ENCODE measurements at places on chromosomes 12 and 14.

- peak; percentile 53 for DNase-seq
Observed at GRCh38 chr12:89568484-89568883, 42.6 kb upstream of the POC1B start.

- DNase-seq, result no peak
Observed at GRCh38 chr12:79331870-79332269, 358.9 kb downstream of the PAWR start.

DNA sequence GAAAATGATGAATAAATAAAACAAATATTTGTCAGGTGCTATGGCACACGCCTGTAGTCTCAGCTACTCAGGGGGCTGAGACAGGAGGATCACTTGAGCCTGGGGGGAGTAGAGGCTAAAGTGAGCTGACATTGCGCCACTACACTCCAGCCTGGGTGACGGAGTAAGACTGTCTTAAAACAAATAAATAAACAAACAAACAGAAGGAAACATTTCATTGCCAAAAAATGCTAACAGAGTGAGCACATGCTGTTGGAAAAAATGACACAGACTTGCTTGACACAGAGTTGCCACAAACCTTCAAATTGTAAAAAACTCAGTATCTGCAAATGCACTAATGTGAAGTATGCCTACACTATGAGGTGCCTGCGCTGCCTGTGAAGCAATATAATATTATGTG lies 50.8 kb upstream of the AP4S1 start:
- no peak for DNase-seq

DNA sequence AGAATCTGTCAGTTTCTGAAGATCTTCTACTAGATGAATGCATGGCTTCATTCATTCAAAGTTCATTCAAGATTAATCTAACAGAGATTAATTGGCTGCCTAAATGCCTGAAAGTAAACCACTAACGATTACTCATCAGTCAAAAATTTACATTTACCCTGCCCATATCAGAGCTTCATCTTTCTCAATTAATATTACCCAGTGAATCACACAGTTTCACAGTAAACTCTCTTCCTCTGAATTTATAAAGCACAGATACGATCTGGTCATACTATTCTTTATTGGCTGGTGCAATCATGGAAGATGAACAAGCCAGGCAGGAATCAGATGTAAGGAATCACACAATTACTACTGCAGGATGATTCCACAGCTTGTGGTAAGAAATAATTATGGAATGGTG lies 377.7 kb downstream of the SLC16A7 start:
- peak; percentile 87 for DNase-seq

DNA sequence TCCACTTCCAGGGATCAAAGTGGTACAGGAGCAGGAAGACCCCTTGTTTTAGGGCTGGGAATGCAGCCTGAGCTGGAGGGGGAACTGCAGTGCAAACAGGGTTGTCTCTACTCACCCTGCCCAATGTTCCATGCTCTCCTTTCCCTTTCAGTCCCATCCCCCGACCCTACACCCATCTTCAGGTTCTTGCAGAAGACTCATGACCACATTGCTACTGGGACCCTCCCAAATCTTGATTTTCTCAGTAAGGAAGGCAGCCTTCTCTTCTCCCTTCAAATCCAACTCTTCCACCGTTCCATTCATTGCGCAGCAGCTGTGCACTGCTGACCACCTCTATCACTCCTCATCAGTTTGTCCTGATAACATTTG lies 1.9 kb downstream of the SERPINA11 start:
- DNase-seq, result no peak

DNA sequence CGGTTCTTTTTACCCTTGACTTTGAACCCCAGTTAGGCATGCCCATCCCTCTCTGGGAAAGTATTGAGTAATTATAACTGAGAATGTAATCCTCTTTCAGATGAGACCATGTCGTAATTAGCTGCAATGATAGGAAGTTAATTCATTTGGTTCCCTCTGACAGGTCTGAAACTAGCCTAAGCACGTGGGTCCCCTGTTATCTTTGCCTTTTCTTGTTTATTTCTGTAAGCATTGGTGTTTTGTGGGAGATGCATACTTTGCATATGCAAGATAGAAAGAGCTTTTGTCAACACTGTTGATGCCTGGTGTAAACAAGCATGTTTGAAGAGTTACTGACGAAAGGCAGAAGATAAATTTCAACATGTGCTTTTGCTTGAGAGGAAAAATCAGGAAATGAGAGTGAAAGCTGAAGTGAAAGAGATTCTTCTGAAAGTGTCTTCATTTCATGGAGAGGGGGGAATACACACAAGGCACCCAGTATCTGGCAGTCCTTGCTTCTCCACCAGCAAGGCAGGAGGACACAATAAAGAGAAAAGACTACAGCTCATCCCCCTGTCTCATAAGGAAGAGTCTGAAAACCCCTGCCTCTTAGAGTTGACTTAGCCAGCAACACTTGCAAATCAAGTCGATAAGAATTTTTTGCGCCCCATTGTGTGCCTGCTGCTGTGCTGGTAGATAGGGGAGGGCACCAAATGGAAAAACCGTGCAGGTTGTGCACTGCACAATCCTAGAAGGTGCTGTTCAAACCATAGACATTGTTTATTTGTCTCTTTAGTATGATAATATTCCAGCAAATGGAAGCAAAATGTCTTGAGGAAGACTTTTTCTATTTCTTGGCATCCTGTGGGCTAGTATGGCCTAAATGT lies 77.8 kb downstream of the SLC24A4 start:
- no peak for DNase-seq

DNA sequence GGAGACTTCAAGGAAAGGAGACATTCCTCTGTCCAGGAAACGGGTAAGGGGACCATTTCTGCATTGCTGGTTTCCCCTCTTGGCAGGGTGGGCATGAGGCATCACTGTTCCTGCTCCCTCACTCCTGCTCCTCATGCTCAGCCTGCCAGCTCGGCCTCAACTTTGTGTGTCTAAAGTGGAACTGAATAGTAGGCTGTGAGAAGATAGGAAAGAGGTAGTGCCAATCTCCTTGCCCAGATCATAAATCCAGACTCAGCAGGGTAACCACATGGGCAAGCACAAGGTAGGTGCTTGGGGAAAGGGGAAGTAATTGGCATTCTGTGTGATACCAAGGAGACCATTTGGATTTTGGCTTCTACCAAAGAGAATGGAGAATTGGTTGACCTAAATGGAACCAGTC lies 2.6 kb downstream of the LTB4R start:
- DNase-seq, result no peak

DNA sequence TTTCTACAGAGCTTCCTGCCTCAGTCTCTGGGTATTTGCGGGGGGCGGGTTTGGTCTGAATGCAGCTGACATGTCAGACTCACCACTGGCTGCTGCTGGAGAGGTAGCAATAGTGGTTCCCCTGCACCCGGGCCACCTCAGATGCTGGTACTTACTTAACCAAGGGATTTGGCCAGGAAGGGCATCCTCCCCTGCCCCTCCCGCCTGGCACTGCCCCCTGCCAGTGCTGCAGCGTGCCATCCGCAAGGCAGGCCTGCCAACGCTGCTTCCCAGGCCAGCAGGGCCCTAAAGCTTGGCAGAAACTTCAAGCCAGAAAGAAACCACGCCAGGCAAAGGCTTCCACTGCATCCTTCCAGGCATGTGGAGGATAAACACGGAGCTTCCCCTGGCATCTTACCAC lies 22.1 kb downstream of the RAB35 start:
- no peak for DNase-seq

DNA sequence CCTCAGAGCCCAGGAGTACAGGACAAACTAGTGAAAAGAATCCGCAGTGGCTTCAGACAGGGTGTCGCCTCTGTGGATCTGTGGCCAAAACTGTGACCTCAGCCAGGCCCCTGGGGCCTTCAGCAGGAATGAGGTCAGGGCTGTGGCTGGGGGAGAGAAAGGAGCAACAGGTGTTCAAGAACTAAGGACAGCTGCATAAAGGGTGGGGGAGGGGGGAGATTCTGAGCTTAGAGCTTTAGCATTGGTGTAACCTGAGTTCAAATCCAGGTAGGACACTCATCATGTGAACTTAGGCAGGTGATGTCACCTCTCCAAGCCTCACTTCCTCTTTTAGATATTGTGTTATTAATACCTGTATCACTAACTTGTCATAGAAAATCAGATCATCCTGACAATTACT lies 40.9 kb upstream of the CORO1C start:
- no peak for DNase-seq

DNA sequence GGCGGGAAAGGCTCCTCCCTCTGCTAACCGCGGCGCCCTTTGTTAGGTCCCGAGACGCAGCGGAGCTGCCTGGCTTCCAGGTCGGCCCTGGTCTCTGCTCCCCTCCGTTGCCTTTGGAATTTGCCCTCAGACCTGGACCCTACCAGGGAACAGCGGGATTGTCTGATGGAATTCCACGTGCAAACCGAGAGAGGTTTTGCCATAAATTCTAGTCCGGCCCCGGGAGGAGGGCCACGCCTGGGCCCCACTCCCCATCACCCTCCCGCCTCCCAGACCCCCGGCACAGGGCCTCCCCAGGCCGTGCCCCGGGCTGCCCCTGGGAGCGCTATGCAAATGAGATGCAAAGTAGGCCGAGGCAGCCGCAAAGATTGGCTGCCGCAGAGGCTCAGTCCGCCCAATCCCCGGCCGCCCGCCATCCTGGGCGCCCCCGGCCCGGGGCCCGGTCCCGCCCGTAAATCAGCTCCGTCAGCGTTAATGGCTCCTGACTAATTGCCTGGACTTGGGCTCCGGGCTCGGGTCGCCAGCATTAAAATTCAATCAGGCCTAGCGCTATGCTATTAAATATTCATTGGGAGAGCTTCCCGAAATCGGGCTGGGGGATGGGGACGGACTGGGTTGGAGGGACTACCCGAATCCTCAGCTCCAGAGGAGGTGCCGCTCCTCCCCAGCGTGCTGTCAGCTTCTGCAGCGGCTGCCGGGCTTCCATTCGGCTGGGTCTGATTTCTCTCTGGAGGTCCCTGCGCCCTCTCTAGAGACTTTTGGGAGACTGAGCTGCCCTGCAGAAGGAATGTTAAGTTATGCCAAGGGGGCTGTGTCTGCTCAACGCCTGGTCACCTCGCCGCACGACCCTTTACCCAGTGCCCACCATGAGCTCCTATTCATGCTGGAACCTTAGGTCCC lies 15.7 kb upstream of the FIGNL2 start:
- DNase-seq, result no peak

GRCh38 chr14:68394764-68395143 lies 398.1 kb downstream of the ZFP36L1 start:
- no peak for DNase-seq

DNA sequence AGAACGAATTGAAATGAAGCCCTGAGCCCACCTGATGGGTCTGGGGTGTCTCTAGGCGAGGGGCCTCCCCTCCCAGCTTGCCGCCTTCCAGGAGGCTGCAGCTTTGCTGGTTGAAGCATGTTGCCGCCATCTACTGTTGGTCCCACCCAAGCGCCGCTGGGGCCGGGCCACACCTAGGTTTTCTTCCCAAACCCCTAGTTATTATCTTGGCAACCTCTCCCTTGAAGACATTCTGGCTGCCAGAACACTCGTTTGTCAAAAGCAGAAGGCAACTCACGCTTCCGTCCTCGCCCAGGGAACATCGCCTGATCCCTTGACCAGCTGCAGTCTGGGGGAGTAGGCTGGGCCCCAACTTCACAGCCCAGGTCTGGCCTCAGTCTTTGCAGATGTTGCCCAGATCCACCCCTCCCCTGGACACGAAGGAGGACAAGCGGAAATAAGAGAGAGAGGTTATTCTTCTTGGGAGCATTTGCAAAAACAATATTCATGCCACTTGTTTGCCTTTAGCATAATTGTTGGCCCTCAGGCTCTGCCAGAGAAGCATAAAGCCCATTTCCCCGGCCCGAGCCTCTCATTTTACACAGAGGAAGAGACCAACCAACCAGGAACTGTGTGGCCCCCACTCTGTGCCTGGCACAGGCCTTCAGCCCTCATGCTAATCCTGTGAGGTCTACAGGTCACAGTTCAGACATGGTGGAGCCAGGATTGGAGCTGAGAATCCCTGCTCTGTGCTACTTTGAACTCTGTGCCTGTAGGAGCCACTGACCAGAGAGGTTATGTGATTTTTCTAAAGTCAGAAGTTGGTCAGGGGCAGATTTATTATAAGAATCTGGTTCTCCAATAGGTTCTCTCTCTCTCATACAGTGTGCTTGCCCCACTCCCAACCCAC lies 6.8 kb downstream of the EMP1 start:
- no peak for DNase-seq

GRCh38 chr12:108060067-108060466 lies 69.0 kb upstream of the WSCD2 start:
- no peak for DNase-seq

DNA sequence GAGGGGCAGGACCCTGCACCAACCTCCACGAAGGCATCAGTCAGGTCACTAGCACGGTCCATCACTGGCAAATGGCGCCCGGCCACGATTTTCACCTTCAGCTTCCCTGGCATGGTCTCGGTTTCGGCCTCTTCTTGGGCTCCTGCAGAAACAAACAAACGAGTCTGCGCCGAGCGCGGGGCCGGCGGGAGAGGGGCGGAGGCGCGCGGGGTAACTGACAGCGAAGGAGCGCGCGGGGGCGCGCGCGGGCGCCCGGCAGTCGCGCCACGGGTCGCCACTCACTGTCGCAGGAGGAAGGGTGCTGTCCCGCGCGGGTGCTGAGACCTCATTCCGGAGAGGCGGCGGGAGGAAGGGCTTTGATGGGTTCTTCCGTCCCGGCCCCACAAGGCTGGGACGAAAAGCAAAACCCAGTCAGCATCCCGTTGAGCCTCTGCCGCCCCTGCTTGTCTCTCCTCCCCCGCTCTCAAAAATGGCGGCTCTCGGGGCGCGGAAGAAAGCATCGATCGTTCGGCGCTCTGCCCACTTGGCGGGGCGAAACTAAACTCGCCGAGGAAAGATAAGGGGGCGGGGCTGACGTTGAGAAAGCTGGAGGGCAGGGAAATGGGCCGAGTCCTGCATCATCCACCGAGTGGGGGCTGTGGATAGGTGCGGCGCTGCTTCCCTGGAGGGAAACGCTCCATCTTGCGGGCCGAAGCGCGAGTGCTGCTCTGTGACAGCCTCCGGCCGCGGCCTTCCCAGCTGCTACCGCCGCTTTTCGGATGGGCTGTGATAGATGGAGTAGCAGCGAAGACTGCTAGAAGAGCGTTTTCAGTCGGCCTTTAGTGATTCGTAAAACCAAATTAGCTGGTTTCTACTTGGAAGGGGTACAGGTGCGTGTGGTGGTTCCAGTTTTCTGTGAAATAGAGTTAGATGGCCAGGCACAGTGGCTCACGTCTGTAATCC lies at the start of gene C2CD5:
TSS of gene C2CD5 (minus strand) at position 505 of the 942 bp plus-strand sequence. CDS start at position 113, 392 bp downstream.
- DNase-seq, result peak; percentile 87

- DNase-seq, result no peak
Observed at GRCh38 chr14:63388766-63389431, 70.2 kb upstream of the GPHB5 start.

DNA sequence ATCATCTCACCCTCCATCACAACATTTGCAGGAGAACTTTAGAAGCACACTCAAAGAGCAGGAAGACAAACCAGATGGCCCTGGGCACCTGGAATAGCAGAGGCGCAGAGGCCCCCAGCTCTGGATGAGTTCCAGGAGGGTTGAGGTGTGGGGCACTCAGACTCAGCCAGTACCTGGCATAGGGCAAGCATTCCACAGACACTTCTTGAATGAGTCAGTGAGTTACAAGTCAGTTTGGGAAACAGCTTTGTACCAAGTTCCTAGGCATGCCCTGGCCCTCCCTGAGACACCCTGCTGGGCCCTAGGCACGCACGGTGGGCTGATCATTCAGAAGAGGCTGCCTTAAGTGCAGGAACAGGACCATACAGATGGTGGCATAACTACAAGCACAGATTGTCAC lies 54.3 kb downstream of the MAP3K9 start:
- peak; percentile 95 for DNase-seq

All from foreskin keratinocyte (primary cell).